ENCODE measurements at places on chromosomes 13 and 19.

- no peak for DNase-seq
These were observed 10.6 kb downstream of the CNOT3 start for GRCh38 chr19:54148158-54148557.

DNA sequence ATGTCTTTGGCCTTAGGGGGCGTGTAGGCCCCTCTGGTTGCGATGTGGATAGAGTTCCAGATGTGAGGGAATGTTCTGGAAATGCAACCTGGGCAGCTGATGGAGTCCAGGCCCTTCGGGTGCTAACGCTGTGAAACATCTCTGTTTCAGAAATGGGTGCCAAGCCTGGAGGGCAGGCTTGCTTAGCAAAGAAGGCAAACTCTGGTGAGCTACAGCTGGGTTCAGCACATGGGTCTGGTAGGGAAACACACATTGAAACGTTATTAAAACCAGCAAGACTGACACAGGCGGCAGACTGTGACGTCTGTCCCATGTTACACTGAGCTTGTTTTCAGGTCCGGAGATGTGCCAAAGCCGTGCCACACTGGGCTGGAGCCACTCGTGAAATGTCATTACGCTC lies 8.6 kb upstream of the CDC16 start:
- DNase-seq = no peak

DNA sequence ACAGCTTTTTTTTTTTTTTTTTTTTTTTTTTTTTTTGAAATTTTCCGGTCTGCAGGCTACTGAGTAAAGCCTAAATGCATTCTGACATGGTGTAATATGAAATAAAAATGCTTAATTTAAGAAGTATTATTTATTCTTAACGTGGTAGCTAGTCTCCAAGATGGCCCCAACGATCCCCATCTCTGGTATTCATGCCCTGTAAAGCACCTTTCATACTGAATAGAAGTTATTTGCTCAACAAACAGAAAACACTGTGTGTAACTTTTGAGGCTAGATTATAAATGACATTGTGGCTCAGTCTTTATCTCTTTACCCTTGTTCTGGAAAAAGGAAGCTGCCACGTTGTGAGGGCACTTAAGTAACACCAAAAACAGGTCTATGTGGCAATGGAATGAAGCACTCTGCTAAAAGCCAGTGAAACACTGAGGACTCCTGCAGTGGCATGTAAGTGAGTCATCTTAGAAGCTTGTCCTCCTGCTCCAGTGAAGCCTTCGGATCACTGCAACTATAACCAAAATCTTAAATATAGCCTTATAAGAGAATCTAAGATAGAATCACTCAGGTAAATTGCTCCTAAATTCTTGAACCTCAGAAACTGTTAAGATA lies 128.7 kb downstream of the UGGT2 start:
- no peak for DNase-seq

DNA sequence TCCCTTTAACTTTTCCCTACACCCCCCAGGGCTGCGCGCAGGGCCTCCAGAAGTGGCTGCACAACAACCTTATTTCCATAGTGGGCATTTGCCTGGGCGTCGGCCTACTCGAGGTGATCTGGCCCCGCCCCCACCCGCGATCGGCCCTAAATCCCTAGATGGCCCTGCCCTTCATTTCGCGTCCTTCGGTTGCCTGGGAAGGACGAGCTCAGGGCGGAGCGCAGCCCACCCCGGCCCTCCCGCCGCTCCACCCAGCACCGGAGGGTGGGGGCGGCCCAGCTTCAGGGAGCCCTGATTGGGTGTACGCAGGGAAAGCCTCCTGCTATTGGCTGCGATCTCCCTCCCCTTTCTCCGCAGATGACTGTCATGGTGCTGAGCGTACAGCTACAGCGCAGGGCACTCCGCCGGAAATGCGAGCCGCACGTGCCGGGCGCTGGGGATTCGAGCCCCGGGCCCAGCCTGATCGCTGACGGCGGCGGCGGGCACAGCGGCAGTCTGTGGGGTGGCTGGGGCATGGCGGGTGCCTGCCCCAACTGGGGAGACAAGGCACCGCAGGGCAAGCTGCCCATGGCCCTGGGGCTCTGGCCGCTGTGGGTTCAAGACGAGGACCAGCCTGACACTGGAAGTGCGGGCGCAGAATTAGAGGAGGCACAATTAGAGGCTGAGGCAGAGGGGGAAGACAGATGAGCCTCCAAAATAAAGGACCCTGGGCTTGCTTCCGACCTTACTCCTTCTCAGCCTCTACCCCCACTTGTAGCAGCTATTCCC lies 4.3 kb downstream of the CD37 start:
- no peak for DNase-seq

GRCh38 chr13:45104261-45104660 lies 16.0 kb upstream of the GTF2F2 start:
- no peak for DNase-seq

DNA sequence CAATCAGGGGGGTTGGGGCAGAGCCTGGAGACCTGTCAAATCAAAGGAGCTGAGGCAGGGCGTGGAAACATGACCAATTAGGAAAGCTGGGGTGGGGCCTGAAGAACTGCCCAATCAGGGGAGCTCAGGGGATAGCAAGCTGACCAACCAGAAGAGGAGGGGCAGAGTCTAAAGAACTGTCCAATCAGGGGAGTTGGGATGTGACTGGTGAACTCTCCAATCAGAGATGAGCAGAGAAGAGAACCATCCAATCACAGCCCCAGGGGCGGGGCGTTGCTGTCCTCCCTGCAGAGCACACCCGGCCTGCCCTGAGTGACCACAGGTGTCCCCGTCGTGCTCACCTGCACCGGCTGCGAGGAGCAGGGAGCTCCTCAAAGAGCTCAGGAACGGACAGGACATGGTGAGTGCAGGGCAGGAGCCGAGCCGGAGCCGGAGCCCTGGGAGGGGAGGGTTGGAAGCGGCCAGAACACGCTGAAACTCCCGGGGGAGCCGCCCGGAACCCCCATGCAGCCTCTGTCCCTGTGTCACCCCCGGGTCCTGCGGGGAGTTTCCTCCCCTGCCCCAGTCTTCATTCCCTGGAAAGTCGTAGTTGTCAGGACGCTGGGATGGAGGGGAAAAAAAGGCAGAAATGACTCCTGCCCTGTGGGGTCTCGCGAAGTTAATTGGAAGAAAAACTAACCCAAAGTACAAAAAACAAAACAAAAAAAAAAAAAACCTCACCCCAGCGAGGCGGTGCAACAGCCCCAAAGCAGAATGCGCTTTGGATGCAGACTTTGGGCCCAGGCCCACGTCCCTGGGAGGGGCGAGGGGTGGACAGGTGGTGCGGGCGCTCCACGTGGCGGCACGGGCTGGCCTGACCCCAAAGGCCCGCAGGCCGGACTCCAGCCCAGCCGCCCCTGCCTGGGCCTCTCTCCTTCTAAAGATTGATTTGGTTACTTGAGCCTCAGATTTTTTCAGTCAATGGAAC lies at the start of gene ZNF556:
Gene ZNF556 (plus strand): TSS at position 311 of the 967 bp plus-strand sequence. CDS start 87 bp downstream, at position 398.
- DNase-seq = no peak

GRCh38 chr19:38162094-38162493 lies 61.9 kb downstream of the DPF1 start:
- no peak for DNase-seq

- no peak for DNase-seq
These were observed 3.0 kb downstream of the ABCA7 start for GRCh38 chr19:1042689-1043511.

- no peak for DNase-seq
These were observed 68.2 kb downstream of the RASL11A start for GRCh38 chr13:27338816-27339215.

DNA sequence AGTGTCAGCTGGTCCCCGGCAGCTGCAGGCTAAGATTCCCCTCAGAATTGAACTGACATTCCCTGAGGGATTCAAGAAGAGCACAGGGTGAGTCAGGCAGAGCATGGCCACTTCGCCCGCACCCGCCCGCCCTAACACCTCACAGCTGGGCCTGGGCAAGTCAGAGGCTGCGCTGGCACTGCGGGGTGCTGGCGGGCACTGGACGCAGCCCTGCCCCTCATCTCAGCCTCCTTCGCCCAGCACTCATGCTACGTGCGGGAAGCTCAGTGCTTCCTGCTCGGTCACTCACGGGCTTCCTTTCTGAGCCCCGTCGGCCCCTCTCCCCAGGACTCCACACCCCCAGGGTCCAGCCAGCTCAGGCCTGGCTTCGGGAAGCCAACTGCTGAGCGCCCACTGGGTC lies 56.9 kb downstream of the MLLT1 start:
- DNase-seq = no peak

DNA sequence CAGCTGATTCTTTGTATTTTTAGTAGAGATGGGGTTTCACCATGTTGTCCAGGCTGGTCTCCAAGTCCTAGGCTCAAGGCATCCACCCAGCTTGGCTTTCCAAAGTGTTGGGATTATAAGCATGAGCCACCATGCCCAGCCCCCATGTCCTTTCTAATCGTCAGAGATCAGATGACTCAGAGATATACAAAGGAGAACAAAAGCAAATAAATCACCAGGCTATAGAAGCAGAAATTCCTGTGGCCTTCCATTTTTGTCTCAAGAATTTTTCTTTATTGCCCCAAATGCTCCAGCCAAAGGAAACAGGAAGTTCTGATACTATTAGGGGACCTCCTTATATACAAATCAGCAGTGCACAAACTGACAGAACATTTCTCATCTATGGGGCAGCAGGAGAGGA lies 207.8 kb downstream of the RFC3 start:
- no peak for DNase-seq

DNA sequence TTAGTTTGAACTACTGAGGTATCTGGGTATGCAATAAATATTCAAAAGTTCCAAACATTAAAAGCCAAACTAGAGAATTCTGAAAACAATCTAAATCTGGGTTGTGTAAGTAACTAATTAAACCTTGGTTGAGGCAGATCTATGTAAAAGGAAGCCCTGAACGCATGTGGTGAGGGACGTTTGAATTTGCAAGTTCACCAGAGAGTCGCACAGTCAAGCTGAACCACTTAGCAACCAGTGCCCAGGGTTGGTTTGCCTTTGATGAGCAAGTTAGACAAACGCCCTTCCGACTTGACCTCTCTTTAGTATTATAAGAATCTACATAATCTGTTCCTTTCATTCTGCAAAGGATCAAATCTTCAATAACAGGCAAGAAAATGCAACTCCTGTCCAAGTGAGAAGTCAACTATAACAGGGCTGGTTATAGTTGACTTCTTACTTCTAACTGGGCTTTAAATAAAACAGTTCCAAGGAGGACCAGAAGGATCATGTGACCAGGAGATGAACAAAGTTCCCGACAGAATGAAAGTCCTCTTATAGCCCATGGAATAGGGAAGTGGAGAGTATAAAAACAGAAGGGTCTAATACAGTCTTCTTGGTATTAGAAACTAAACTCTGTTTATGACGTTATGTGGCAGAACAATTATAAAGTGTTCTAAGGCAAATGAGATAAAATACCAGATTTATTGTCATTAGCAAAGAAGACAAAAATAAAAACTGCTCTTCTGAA lies 40.6 kb downstream of the PHF11 start:
- no peak for DNase-seq

GRCh38 chr19:29798774-29799497 lies 12.9 kb upstream of the CCNE1 start:
- DNase-seq = no peak

GRCh38 chr13:31200637-31200971 lies 829 bp downstream of the B3GLCT start:
- DNase-seq = peak; percentile 7

DNA sequence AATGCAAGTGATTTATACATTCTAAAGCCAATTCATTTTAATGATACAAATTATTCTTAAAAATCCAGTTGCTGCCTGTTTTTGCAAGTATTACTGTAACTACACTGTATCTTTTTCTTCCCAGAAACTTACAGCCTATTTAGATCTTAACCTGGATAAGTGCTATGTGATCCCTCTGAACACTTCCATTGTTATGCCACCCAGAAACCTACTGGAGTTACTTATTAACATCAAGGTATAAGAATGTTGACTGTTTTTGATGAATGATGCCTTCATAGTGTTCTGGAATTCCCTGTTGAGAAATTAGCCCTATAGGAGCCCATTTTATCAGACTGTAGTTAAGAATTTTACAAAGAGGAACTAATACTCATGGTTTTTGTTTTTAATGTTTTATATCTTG lies 25.0 kb downstream of the ITM2B start:
- DNase-seq = no peak
